Stimulated activated CD8-positive, alpha-beta memory T cell treated with anti-CD3 and anti-CD28 coated beads, Interleukin-15, amount 100 ng/mL, for 1 hour (primary cell): ENCODE measurements at places on chromosomes 6 and 20.

- no peak for DNase-seq
These were observed 553.7 kb downstream of the CD83 start for GRCh38 chr6:14671261-14671681.

DNA sequence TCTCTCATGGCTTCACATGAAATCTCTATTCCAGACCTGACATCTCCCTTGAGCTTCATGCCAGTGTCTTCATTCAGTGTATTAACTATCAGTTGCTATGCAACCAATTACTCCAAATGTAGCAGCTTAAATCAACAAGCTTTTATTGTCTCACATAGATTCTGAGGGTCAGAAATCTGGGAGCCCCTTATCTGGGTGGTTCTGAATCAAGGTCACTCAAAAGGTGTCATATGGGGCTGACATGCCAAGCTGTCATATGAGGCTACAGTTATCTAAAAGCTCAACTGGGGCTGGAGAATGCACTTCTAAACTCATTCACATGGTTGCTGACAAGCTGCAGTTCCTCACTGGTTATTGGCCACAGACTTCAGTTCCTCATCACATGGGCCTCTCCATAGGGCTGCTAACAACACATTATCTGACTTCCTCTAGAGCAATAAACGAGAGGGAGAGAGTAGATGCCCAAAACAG lies 7.3 kb upstream of the CGA start:
- no peak for DNase-seq

DNA sequence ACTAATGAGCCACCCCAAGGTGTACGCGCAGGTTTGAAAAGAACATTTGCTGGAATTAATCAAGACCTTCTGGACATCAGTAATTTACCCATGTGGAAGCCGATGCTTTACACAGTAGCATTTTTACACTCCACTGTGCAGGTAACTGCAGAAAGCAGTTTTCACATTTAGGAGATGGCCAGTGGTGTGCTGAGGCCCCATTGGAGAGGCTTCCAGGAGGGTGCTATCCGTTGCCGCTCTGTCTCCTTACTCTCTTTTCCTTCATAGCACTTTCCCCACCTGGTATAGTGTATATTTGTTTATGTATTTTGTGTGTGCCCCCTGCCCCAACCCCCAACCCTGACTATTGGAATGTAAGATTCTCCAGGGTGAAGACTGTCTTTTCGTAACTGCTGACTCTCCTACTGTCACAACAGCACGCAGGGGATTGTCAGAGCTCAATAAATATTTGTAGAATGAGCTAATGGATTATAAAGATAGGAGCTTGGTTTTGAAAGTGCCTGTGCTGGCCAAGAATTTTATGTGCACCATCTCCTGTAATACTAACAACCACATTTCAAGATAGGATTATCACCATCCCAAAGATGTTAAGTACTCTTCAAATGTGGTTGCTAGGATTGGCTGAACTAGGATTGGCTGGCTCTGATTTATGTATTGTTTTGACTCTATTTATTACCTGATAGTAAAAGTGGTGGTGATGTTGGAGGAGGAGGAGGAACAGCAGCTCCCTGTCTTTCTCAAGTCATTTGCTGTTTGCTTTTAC lies 74.0 kb upstream of the GLP1R start:
- DNase-seq, result no peak

DNA sequence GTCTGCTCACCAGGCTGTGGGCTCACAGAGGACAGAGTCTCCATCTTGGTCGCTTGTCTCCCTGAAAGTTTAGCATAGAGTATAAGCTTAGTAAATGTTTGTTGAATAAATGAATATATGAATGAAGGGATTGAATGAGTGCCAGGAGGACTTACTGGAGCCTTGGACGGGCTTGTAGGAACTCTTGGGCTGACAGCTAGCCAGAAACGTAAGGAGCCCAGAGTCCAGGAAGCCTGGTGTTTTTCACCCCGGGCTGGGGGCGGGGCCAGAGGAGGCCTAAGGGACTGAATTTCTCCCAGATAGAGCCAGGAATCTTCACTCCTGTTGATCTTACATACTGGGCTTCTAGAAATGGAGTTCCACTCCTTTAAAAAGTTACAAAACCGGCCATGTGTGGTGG lies 68.5 kb upstream of the SRSF6 start:
- DNase-seq, result no peak

DNA sequence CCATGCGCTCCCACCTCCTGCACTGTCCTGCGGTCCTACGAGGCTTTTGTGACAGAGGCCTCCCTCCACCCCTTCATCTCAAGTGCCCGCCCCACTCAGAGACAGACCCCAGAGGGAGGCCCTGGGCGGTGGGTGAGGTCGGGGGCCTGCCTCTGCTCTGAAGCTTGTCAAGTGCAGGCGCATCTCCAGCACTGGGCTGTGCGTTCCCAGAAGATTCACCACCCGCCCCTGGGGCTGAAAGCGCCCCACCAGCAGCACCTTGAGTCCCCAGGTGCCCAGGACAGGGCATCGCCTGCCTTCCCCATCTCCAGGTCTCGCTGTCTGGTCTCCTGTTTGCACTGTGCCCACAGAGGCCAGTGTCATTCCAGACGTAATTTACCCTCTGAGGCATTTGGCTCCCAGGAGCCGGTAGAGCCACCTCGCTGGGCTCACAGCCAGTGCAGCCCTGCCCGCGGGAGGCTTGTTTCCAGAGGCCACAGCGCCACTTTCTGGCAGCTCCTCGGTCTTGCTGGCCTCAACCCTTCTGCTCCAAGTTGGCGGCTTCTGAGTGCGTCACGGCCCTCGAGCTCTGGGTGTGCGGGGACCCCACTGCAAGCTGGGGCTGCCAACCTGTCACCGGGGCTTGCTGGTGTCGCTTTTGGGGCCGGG lies 191.1 kb downstream of the TAF4 start:
- no peak for DNase-seq

GRCh38 chr6:42436825-42437224 lies 14.9 kb downstream of the TRERF1 start:
- no peak for DNase-seq

- no peak for DNase-seq
These were observed 26.8 kb upstream of the CLIC5 start for GRCh38 chr6:46042355-46042999.

GRCh38 chr6:157323966-157324300 lies 614 bp upstream of the TMEM242 start:
- peak; percentile 8 for DNase-seq

GRCh38 chr6:149965194-149966020 lies 1.7 kb downstream of the ULBP1 start:
- DNase-seq, result no peak

DNA sequence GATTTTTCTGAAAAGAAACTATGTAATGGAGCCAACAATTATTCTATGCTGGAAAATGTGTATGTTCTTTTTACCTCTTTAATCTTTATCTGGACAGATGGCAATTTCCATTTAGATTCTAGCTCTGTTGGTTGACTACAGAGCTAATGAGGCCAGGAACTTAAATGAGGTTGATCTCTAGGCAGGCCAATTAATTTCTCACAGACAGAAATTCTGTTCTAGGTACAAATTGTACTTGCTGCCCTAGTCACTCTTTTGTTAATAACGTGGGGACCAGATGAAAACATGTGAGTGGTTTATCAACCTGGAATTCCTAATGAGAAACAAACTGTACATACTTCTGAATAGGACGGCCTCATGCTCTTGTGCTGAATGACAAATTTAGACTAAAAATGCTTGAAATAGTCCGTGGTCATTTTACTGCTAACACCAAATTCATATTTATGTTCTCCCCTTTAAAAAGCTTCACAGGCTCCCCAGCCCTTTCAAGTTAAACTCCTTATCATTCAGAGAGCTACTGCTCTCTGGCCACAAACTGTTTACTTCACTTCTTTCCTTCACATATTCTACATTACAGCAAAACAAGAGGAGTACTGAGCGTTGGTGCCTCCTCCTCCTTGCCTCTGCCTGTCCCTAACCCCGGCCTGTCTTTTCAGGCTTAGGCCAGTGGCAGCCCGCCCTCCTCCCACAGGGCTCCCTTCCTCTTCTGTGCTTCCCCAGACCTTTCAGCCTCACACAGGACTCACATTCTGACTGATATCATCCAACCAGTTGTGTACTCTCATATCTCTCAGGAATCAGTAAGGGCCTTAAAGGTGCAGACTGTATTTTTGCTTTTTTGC lies 41.4 kb downstream of the DTNBP1 start:
- no peak for DNase-seq

DNA sequence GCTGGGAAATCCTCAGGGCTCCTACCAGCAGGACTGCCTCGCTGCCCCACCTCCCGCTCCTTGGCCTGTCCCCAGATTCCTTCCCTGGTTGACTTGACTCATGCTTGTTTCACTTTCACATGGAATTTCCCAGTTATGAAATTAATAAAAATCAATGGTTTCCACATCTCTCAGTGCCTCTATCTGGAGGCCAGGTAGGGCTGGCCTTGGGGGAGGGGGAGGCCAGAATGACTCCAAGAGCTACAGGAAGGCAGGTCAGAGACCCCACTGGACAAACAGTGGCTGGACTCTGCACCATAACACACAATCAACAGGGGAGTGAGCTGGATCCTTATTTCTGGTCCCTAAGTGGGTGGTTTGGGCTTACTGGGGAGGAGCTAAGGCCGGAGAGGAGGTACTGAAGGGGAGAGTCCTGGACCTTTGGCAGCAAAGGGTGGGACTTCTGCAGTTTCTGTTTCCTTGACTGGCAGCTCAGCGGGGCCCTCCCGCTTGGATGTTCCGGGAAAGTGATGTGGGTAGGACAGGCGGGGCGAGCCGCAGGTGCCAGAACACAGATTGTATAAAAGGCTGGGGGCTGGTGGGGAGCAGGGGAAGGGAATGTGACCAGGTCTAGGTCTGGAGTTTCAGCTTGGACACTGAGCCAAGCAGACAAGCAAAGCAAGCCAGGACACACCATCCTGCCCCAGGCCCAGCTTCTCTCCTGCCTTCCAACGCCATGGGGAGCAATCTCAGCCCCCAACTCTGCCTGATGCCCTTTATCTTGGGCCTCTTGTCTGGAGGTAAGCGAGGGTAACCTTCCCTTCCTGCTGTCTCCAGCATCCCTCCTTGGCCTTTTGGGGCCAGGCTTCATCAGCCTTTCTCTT lies at the start of gene CFB:
TSS of gene CFB (plus strand) at position 589 of the 863 bp plus-strand sequence. CDS start at position 716, 127 bp downstream.
- no peak for DNase-seq

DNA sequence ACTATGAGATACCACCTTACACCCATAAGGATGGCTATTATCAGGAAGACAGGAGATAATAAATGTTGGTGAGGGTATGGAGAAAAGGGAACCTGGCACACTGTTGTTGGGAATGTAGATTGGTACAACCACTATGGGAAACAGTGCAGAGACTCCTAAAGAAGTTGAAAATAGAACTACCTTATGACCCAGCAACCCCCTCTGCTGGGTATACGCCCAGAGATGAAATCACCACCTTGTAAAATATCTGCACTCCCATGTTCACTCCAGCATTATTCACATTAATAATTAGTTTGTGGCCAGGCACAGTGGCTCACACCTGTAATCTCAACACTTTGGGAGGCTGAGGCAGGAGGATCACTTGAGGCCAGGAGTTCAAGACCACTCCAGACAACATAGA lies 26.8 kb downstream of the ZBTB9 start:
- no peak for DNase-seq

DNA sequence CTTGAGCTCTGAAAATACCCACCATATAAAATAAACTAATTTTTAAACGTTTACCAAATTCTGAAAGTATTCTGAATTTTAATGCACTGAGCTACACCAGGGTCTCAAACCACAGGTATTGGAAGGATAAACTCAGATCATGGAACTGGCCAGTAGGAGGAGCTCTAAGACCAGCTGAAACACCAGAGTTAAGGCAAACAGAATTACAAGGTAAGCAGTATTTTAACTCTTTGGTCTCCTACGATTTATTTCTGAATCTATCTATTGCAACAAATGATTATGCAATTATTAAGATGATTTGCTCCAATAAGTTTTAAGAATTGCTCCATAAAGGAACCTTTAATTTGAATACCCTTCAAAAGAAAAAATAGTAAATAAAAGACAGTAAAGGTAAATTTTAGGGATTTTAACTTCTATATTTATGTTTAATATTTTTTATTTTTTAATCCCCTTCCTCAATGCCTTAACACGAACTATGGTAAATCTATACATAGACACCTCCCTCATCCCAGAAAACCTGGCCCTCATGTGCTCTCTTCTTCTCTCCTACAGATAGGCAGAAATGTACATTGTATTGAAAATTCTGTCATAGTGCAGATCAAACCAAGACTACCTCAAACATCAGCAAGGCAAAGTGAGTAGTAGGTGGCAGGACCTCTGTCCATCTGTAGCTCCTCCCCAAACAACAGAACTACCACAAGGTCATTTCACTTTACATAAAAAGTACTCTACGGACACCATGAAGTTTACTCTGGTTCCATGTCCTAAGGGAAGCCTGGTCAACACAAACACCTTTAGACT lies 58.4 kb downstream of the SMLR1 start:
- peak; percentile 55 for DNase-seq

GRCh38 chr6:166304106-166304505 lies 4.1 kb downstream of the PRR18 start:
- DNase-seq, result no peak

DNA sequence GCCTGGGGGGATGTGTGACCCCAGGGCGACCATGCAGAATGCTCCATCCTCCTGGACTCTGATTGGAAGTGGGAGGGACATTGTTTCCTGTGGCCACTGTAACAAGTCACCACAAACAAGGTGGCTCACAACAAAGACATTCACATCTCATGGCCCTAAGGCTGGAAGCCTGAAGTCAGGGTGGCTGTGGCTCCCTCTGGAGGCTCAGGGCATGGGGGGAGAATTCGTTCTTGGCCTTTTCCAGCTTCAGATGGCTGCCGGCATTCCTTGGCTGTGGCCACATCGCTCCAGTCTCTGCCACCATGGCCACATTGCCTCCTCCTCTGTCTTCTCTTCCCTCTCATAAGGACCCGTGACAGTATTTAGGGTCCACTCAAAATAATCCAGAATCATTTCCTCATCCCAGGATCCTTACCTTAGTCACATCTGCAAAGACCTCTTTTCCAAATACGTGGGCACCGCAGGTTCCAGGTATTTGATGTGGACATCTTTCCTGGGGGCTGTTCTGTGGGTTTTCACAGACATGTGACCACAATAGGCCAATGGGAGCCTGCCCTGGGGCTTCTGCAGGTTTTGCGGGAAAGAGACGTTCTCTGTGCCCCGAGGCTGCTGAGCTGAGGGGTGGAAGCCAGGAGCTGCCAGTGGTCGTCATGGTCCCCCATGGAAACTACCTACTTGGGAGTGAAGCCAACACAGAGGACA lies 249.3 kb downstream of the PREX1 start:
- DNase-seq, result no peak

- no peak for DNase-seq
These were observed 705.0 kb downstream of the EPHA7 start for GRCh38 chr6:92714346-92714745.

DNA sequence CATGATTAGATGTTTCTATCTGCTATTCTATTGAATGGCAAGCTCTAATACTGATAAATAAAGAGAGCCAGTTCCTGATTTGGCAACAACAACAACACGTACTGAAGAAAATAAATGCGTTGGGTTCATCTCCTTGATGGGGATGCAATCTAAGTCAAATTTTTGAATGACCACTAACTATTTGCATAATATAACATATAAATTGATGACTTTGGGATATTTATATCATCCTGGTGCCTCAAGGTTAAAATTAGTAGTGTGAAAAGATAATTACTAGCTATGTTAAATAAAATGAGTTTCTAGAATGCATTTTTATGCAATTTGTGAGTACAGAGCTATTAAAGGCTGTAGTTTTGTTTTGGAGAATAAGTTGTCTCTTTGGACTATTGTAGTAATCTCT lies 896.4 kb downstream of the KIF16B start:
- DNase-seq, result no peak
